Ovary (tissue), 10 donors: ENCODE measurements at places on chromosomes 12 and 14. TPM values are rescaled to one million over a fixed set of nuclear protein-coding genes. Genes with fewer than 3 reads are reported as not detected.

GRCh38 chr12:89690925-89691324, 17.7 kb downstream of the ATP2B1 start:
- H3K36me3 ChIP-seq, result no peaks in the 10 kb centered on the region
- H3K4me1 ChIP-seq, result peaks cover 2% of the 10 kb centered on the region
- H3K27ac ChIP-seq, result no peak overlapping the region
- no peaks in the 10 kb centered on the region for H3K27me3 ChIP-seq

GRCh38 chr12:69024907-69025306, 91.9 kb upstream of the CPM start:
- no peaks in the 10 kb centered on the region for H3K27me3 ChIP-seq
- no peak for DNase-seq
- H3K36me3 ChIP-seq, result no peaks in the 10 kb centered on the region

DNA sequence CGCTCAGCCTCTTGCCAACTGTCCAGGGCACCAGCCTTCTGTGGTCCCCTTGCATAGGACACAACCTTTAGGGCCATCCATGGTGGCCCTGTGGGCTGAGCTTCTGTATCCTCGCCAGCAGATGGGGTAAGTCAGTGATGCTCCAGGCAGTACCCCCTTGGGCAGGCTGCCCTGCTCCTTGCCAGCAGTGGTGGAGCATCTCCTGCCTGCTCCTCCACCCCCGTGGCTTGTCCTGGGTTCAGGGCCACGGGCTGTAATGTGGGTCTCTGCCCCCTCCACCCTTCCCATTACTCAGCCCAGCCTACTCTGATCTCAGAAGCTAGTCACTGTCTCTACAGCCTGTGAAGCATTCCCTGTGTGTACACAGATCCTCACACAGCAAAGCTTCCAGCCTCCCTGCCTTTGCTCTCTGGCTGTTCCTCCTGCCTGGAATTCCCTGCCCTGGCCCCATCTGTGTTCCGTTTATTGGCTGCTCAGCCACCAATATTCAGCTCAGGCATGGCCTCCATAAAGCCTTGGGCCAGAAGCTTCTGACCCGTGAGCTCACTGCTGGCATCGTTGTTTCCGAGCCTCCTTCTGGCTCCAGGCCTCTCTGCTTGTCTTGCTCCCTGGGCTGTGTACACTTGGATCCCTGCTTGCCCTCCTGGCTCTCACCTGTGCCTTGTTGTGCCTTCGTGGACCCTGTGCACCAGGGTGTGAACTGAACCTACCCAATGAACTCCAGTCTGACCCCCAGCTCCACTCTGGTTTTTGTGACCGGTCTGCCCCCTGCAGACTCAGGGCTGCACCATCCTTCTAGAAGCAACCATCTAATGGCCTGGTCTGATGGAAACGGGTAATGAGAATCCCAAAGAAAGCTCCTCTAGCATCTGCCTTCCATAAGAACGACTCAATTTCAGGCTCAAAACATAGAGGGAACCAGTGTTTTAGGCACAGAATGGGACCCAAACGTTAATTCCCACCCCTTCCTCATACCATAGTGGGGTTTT, 177.0 kb upstream of the PRMT8 start:
- DNase-seq, result no peak
- no peaks in the 10 kb centered on the region for H3K36me3 ChIP-seq
- no peak overlapping the region for H3K4me3 ChIP-seq
- H3K4me1 ChIP-seq, result peaks cover 3% of the 10 kb centered on the region
- H3K27ac ChIP-seq, result no peak overlapping the region
- H3K27me3 ChIP-seq, result no peaks in the 10 kb centered on the region

DNA sequence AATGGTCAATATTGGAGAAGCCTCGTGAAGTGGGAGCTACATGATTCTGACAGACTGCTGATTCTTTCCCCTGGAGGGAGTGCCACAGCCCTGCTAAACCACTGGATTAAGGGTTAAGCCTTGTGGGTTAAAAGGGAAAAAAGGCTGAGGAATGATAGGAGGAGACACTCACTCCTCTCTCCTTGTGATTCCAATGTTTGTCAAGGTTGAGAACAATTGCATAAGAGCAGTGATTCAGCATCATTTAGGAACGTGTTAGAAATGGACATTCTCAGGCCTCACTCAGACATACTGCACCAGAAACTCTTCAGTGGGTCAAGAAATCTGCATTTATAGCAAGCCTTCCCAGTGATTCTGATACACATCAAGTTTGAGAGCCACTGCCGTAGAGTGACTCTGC, 87.8 kb upstream of the GZMB start:
- no peaks in the 10 kb centered on the region for H3K27me3 ChIP-seq
- H3K27ac ChIP-seq, result no peak overlapping the region
- H3K4me1 ChIP-seq, result no peaks in the 10 kb centered on the region
- H3K4me3 ChIP-seq, result no peak overlapping the region
- no peak for DNase-seq

- H3K4me1 ChIP-seq, result no peaks in the 10 kb centered on the region
- no peak overlapping the region for H3K4me3 ChIP-seq
- no peaks in the 10 kb centered on the region for H3K27me3 ChIP-seq
- H3K36me3 ChIP-seq, result no peaks in the 10 kb centered on the region
- no peak for DNase-seq
Measured at GRCh38 chr12:18716236-18716635, 21.6 kb downstream of the PLCZ1 start.

Gene SLCO1C1
- total RNA-seq, result not detected

DNA sequence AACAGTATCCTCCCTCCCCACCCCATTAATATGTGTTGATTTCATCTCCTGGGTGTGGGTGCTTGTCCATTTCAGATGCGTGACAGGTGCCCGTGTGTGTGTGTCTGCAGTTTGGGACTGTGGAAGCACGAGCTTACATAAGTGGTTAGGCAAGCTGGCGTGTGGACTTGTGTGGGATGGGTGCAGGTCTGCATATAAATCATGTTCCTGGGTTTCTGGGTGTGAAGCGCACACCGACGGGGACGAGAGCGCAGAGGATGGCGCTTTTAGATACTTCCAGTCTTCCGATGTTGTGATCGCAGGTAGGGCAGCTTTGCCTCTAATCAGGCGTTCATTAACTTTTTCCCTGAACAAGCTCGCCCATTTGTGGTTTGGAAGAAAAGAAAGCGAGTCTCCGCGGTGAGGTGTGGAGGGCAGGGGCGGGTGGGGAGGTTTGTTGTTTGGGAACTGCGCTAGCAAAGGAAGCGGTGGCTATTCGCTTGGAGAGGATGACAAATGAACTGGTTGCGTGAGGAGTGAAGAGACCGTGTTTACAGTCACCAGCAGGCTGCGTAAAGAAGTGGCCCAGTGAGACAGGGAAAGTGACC, 865 bp downstream of the RGS6 start:
- H3K27ac ChIP-seq, result no peak overlapping the region
- no peaks in the 10 kb centered on the region for H3K36me3 ChIP-seq

GRCh38 chr14:35295845-35296161, 3.6 kb downstream of the PSMA6 start:
- DNase-seq, result no peak
- H3K27me3 ChIP-seq, result no peaks in the 10 kb centered on the region
- H3K27ac ChIP-seq, result no peak overlapping the region
- H3K4me3 ChIP-seq, result no peak overlapping the region
- H3K36me3 ChIP-seq, result no peaks in the 10 kb centered on the region

Gene OAS3
- total RNA-seq, result 12.6 TPM

DNA sequence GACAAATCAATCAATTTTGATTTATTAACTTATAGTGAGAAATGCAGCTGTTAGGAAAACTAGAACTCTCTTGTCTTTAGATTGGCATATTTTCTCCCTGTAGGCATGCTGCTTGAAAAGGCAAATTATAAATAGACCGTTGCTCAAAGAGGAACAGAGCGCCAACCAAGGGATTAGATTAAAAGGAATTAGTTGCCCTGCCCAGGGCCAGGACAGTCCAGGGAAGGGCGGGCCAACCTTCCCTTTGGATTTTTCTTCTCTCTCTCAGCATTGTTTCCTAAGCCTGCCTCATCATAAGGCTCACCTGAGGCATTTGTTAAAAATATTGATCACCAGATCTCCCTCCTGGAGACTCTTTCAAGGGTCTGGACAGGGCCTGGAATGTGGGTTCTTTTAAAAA, 8.6 kb downstream of the CIPC start:
- H3K4me3 ChIP-seq, result no peak overlapping the region
- no peaks in the 10 kb centered on the region for H3K27me3 ChIP-seq
- H3K4me1 ChIP-seq, result no peaks in the 10 kb centered on the region
- no peaks in the 10 kb centered on the region for H3K36me3 ChIP-seq
- no peak overlapping the region for H3K27ac ChIP-seq

DNA sequence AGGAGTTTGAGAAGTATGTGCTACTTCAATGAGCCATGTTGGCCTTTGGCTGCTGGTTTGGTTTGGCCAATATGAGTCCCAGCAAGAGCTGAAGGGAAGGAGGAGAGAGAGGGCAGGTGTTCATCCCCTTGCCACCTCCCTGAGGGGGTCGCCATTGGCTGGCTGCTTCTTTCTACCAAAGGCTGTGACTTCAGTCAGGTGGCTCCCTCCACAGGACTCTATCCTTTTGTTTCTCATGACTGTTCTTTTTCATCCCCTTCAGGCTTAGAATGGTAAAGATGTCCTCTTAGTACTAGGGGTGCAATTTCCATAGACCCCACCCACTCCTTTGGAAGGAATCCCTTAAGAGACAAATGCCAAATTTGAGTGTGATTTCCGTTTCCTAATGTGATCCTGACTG, 31.2 kb upstream of the OTOGL start:
- no peak overlapping the region for H3K27ac ChIP-seq
- no peaks in the 10 kb centered on the region for H3K36me3 ChIP-seq
- no peak overlapping the region for H3K4me3 ChIP-seq
- no peaks in the 10 kb centered on the region for H3K4me1 ChIP-seq
- DNase-seq, result no peak

GRCh38 chr14:69493791-69494190, 9.3 kb downstream of the PLEKHD1 start:
- no peaks in the 10 kb centered on the region for H3K36me3 ChIP-seq
- no peaks in the 10 kb centered on the region for H3K27me3 ChIP-seq
- H3K27ac ChIP-seq, result no peak overlapping the region
- H3K4me3 ChIP-seq, result no peak overlapping the region

Gene IAPP
- total RNA-seq, result not detected

Gene ADAMTS20
- total RNA-seq, result not detected

Gene C14orf132
- total RNA-seq, result 7.5 TPM

DNA sequence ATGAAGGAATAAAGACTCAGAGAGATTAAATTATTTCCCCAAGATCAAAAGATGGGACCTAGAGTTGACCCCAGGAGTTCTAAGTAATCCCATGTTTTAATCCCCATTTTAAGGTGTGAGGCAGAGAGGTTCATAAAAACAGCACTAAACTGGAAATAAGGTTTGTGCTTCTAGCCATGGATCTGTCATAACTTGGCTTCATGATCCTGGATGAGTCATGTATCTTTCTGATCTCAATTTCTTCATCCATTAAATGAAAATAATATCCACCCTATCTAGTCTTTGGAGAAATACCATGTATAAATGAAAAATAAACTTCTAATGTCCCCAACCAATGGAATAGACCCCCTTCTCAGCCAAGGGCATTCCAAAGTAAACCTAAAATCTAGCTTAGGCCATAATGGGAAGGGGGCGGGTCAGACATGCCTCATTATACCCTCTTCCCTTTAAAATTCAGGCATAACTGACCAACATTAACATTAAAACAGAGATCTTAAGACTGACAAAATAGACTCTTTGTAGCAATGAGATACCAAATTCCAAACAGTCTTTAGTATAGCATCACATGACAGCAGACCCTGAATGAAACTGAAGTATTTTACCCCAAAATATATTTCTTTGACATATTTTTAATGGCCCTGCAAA, 47.8 kb downstream of the SLC41A2 start:
- H3K4me1 ChIP-seq, result no peaks in the 10 kb centered on the region
- H3K36me3 ChIP-seq, result no peaks in the 10 kb centered on the region
- DNase-seq, result no peak
- H3K27ac ChIP-seq, result no peak overlapping the region
